ENCODE measurements at places on chromosomes 13 and 19.

- no peak for DNase-seq
Observed at GRCh38 chr13:45519493-45519892, 54.8 kb downstream of the COG3 start.

DNA sequence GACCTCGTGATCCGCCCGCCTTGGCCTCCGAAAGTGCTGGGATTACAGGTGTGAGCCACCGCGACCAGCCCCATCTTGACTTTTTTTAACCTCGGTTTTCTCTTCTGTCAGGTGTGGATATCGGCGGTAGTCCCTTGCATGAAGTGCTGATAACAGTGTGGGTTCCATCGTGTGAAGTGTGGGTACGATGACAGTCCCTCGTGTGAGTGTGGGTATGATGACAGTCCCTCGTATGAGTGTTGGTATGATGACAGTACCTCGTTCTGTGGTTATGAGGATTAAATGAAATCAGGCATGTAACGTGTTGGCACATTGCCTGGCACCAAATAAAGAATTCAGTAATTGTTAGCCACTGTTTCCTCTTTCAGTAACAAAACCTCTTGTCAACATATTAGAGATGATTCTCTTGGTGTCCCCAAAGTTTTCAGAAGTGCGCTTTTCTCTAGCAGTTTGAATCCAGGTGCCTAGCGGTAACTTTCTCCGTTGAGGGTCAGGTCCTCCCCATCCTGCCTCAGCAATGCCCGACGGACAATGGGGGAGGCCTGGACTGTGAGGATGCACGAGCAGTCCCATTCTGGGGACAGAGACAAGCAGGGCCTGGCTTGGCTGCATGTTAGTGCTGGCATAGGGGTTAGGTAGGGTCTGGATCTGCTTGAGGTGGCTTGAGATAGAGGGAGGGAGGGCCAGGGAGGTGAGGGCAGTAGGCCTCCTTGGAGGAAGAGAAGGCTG is 15.3 kb downstream of the GATAD2A start:
- peak; percentile 31 for DNase-seq

DNA sequence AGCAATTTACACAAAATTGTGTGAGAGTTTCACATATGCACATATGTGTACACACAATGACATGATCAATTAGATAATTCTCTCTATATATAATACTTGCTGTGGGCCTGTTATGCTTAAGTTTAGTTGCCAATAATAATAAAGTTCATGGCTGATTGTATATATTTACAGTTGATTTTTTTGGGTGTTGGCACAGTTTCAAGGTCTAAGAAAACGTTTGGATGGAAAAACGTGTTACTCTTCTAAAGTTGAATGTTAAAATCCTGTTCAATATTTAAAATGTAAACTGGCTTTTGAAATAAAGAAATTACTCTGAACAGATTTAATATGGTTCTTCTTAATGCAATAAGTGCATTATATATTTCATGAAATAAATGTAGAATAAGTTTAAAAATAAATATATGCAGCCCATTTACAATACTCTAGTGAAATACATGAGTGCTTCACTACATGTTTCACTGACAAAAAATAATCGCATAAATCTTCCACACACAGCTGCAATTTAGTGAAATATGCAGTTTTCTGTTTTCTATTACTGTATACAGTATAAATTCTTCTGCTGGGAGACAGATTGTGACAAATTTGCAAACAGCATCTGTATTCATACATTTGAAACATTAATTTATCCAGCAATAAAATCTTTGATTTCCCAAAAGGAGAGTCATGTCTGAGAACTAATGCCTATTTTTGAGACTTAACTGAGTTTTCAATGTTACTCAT is 586.9 kb upstream of the KLHL1 start:
- DNase-seq = no peak

DNA sequence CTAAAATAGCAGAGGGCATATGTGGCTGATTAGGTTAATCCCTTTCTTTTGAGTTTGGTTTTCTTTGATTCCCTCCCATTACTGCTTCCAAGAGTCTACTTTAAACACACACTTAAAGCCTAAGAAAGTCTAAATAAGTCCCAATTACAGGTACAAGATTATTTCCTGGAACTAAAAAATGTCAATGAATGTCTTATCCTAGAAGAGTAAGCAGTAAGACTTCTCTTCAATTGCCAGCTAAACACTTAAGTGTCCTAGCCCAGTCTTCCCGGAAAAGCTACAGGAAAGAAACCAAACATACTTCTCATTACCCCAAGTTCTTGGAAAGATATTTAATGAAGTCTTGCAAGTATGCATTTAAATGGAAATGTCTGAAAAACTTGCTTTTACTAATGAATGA is 233.1 kb downstream of the DCLK1 start:
- DNase-seq = no peak

GRCh38 chr19:57788114-57788692 is 18.7 kb downstream of the ZNF586 start:
- DNase-seq = no peak

GRCh38 chr19:28472843-28473242 is 740.1 kb downstream of the UQCRFS1 start:
- no peak for DNase-seq

DNA sequence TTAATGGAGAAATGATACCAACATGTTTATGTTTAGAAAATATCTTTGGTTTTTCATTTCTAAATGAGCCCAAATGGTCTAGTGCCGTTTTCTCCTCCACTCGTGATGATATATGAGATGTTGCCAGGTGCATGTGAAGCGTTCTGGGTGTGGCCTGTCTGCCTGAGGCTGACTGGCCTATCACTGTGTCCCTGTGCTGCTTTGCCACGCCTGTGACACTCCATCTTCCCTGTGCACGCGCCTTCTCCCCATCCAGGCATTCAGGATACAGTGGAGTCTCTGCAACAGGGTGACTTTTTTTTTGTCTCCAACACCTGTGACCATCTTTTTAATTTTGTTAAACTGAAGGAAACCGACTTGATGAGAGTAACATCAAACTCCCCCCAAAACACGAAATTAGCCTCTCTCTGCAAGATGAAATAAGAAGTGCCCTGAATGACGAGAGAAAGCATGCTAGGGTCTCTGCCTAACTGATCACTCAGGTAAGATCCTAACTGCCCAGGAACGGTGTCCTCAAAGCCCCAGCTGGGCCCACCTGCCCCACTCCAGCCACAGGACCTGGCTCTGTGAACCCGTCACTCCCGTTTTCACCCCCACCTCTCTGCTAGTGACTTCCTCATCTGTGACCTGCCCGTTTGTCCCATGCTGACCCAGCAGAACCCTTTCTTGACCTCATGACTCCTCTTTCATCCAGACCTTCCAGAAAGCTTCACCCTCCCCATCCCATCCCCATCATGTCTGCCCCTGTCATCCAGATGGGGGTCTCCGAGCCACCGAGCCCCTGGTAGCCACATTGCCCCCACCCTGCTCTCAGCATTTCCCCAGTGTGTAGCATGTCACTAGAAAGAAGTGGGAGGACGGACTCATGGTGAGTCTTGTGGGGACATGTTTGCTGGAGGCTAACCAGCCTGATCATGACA is 33.2 kb upstream of the TFDP1 start:
- no peak for DNase-seq
